ENCODE measurements at places on chromosomes 13 and 19.
A peak's percentile ranks its signal among the peaks of the same experiment; 100 is the strongest.

DNA sequence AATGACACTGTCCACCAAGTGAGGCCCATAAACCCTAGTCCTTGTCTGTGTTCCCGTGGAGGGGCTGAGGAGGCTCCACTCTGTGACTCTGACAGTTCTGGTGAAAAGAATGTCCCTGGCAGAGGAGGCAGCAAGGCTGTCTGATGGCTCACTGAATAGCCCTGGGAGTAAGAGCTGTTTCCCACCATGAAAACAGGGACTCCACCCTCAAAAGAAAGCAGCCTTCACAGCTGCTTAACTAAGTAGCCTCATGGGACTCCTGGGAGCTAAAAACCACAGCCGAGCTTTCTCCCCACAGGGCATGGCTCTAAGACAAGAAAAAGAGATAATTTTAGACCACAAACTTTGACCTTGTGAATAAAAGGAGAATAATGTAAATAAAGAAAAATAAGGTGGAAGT, 135.1 kb upstream of the FRY start:
- DNase-seq = peak; percentile 90

DNA sequence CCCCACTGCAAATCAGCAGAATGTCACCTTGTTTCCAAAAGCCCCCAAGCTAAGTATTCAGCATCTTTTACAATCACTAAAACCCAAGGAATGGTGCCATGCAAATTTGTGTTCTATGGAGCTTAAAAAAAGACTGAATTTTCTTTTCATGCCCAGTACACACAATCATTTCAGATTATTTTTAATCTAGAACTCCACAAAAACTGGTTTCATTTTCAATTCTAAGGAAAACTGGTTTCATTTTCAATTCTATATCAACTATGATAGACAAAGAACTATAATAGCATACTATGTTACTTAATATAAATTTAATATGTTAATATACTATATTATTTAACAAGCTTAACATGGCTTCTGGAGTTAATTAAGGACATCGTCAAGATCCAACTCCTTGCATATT, 88.4 kb upstream of the DOCK9 start:
- DNase-seq = no peak

DNA sequence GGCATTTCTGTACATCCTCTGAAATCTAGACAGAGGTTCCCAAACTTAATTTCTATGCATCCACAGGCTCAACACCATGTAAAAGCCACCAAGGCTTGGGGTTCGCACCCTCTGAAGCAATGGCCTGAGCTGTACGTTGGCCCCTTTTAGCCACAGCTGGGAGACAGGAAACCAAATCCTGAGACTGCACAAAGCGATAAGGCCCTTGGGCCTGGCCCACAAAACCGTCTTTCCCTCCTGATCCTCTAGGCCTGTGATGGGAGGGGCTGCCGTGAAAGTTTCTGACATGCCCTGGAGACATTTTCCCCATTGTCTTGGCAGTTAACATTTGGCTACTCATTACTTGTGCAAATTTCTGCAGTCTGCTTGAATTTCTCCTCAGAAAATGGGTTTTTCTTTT, 766.4 kb downstream of the GPC5 start:
- peak; percentile 8 for DNase-seq

- no peak for DNase-seq
Measured at GRCh38 chr19:20470345-20471135, 95.0 kb downstream of the ZNF737 start.

DNA sequence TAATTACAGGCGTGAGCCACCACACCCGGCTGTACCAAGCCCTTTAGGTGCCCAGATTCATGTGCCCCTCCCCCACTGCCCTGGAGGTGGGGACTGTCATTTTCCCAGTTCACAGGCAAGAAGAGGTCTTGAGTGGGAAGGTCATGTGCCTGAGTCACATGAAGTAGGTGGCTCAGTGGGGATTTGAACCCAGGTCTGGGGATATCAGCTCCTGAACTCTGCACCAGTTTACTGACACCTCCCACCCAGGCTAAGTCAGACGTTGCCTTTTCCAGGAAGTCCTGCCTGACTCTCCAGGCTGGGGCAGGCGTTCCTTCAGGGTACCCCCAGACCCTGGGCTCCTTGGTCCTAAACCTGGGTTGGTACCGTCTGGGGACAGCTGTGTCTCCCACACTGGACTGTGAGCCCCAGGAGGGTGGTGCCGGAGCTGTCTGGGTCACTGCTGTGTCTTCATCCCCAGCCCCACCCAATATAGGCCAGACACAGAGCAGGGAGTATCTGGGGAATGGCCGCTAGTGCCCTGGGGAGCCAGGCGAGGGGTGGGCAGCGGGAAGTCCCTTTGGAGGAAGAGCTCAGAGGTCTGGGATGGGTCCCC, 8.6 kb downstream of the VASP start:
- DNase-seq = no peak

DNA sequence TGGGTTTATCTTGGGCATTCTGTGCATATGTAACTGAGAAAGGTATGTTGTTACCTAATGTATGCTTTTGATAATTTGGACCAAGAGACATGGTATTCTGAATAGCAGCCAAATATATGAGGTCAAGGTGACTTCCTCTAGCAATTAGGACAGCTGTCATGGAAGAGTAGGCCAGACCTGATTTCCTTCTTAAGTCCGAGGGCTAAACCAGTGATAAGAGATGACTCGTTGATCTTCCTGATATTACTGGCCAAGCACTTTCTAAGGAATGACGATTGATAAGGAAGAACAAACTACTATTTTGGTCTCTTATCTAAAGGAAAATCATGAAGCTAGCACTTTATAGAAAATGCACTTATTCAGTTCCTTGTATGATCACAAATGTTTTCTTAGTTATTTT, 42.7 kb downstream of the ARHGAP35 start:
- DNase-seq = no peak

DNA sequence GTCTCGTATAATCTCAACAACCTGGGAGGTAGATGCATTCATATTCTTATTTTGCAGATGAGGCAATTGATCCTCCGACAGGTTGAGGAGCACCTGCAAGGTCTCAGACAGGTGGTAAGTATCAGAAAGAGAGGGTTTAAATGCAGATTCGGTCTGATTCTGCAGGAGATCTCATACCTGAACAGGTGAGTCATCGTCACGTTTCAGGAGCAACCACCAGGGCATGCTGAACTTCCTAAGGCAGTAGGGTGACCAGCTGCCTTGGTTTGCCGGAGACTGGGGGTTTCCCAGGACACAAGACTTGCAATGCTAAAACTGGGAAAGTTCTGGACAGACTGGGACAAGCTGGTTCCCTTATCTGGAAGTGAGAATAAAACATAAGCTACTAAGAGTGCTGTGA, 68.8 kb upstream of the TSHZ3 start:
- DNase-seq = no peak

DNA sequence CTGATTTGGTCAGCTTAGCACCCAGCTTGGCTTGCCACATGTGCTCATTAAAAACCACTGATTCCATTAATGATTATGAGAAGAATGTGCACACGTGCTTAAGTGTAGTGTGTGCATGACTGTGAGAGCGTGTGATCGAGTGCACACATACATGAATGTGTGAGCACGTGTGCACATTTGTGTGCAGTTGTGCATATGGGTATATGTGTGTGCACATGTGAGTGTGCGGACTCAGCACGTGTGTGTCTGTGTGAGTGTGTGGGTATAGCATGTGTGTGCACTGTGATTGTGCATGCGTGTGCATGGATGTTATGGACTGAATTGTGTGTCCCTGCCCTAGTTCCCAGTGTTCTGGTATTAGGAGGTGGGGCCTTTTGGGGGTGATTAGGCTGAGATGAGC, 202.1 kb upstream of the ZNF536 start:
- DNase-seq = no peak

DNA sequence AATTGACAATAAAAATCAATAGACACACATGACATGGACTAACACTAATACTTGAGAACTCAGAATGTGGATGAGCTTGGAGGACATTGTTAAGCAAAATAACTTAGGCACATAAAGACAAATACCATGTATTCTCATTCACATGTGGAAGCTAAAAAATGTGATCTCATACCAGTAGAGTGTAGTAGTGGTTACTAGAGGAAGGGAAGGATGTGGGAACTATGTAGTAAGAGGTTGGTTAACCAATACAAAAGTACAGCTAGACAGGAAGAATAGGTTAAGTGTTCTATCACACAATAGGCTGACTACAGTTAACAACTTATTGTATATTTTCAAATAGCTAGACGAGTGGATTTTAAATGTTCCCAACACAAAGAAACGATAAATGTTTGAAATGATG, 415.8 kb upstream of the KLF12 start:
- peak; percentile 79 for DNase-seq

DNA sequence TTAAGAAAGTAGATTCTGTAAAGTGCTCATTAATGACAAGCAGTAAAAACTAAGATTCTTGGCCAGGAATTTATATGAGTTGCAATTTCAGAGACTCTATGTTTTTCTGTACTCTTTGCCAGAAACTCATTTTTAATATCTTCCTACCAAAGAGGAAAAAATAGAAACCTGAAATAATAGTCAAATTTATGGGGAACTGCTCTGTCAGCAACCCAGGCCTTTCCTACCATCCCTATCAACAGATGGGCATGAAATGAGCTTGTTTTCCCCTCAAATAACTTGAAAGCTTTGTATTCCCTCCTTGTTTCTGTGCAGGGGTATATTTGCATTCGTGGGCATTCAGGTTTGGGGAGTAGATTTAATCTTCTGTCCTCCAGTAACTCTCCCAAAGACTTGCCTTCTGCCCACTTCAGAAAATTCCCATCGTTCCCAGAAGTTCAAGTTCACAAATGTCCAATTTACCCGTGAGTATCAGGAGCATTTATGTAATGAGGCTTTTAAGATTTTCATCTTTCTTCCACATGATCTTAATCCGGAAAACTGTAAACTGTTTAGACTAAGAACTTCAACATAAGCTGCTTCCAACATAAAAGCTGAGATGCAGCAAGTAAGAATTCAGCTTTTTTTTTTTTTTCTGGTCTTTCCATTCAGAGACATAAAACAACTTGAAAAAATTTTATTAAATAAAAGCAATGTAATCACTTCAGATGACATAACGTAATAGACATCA, 363.1 kb downstream of the EFNB2 start:
- DNase-seq = no peak

GRCh38 chr13:96958286-96958891, 35.9 kb downstream of the OXGR1 start:
- DNase-seq = peak; percentile 29

- DNase-seq = no peak
Measured at GRCh38 chr13:26280822-26281221, 26.9 kb downstream of the CDK8 start.

GRCh38 chr19:7916103-7916954, 1.7 kb downstream of the TGFBR3L start:
- peak; percentile 52 for DNase-seq

- no peak for DNase-seq
Measured at GRCh38 chr13:109859898-109860297, 73.5 kb upstream of the IRS2 start.

DNA sequence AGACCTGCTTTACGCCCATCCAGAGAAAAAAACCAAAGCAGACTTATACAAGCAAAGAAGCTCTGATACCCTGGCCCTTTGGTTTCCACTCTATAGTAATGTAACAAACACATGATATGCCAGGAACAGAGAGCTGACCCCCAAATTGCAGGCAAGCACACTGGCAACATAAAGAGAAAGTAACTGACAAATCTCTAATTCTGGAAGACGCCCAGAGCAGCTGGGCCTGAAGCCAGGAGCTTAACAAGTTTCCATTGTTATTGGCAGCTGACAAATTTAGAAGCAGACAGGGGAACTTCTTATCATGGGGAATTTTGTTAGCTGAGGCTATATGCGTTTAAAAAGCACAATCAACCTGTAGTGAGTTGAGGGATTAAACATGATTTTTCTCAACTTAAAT, 158.0 kb downstream of the DLEU7 start:
- DNase-seq = no peak

DNA sequence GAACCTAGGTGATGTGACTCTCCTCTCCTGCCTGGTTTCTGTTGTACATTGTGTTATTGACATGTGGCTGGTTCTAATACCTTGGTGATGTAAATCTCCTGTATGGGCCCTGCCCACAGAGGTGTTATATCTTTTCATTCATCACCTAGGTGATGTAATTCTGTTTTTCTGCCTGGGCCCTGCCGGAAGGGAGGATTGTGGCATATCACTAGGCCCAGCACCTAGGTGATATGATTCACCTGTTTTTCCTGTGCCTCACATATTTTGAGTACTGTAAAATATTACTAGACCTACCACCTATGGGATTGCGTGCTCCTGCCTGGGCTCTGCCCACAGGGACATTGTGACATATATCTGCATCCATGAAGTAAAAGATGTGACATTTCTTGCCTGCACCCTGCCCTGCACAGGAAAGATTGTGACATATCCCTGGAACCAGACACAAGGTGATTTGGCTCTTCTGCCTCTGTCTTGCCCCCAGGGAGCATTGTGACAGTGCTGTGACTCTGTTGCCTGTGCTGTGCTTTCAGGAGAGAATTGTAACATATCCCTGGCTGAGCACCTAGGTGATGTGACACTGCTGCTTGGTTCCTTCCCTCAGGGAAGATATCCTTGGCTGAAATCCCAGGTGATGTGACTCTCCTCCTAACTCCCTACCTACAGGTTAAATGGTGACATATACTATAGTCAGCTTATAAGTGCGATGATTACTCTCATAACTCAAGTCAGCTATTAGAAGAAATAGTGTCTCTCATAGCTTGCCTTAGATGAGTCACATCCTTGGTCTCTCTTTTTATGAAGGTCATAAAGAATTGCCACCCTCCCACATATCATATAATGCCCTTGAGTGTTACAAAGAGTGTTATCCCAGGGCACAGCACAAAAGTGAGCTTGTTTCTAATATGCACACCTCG, 13.3 kb upstream of the ZNF681 start:
- DNase-seq = peak; percentile 42

DNA sequence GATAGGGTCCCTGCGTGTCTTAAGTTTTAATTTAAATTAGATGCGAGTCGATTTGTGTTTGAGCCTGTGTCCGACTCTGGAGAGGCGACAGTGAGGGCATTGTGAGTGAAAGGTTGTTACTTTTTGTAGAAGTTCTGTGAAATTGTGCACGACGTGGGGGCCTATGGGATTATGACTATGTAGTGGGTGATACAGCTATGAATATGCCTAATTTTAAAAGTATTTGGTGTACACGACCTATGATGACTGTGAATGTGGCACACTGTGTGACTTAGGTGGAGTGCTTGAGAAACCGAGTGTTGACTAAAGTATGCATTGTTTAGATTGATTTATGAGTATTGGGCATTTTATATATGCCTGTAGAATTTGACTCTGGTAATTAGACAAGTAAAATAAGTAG, 646 bp downstream of the ZNF567 start:
- no peak for DNase-seq
